Suprapubic skin (tissue), 4 donors: ENCODE measurements at places on chromosomes 1 and 21.

- DNase-seq, result no peak
Measured at GRCh38 chr1:92795166-92795565, 10.3 kb upstream of the EVI5 start.

DNA sequence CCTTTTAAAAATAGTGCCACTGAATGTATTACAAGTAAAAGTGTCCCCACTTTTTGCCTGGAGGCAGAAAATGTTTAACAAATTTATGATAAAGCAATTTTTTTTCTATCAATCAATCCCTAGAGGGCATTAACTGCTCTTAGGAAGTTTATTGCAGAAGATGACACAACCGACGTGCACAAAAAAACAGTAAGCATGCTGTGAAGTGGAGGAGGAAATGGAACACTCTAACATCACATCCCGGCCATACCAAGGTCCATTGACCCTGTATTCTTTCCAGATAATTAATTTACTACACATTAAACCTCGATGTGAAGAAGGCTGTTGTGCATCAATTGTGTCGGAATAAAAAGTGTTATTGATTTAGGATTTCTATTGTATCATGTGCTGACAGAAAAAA, 264.9 kb upstream of the NR5A2 start:
- no peak for DNase-seq

- no peak for DNase-seq
Measured at GRCh38 chr1:147768582-147768981, 8.2 kb upstream of the GJA5 start.

DNA sequence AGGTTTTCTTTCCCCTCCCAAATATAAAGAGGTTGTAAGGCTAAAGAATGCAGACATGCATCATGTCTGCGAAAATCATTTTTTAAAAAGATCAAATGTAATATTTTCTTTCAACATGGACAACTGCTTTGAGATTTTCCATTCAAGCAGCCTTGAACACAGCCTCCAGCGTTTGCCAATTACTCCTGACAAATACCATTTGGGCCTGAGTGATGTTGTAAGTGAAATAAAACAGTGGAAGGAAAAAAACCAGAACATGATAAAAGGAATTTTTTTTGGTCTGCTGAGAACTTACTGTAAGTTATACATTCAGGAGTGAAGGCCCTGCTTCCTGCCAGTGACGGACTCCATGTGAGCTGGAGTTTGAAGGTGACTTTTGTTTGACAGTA, 37.2 kb downstream of the SETD4 start:
- DNase-seq, result no peak

- no peak for DNase-seq
Measured at GRCh38 chr1:98333936-98334335, 327.6 kb upstream of the SNX7 start.

DNA sequence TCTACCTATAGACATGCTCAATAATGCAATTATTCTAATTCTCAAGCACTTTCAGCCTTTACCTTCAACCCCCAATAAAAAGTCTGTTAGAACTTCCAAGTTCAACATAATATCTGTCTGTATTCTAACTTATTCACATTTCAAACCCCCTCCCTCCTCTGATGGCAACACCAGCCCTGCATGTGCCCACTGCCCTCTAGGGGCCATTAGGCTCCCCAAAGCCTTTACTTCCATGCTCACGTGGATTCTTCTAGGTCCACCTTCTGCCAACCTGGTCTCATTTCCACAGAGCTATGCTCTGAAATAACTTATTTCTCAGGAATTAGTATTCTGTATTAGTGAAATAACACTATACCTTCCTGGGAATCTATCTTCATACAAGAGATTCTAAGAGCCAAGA, 22.2 kb upstream of the KPRP start:
- no peak for DNase-seq
